C1 segment of cervical spinal cord (tissue), 14 donors: ENCODE measurements at places on chromosomes 16 and 17.

DNA sequence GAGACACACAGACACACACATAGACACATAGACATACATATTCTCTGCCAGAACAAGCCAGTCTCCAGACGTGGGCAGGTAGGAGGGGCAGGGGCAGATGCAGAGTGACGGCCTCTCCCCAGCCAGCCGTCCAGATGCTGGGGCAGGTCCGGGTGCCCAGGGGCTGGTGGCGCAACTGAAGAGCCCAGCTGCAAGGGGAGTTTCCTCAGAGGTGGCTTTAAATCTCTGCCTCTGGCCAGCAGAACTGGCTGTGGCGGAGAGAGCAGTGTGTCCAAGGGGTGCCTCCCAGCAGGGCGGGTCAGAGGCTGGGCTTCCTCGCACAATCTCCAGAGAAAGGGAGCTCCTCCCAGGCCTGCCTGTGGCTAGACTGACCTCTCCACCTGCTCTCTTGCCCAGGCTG, 9.4 kb upstream of the GCGR start:
- DNase-seq: no peak

DNA sequence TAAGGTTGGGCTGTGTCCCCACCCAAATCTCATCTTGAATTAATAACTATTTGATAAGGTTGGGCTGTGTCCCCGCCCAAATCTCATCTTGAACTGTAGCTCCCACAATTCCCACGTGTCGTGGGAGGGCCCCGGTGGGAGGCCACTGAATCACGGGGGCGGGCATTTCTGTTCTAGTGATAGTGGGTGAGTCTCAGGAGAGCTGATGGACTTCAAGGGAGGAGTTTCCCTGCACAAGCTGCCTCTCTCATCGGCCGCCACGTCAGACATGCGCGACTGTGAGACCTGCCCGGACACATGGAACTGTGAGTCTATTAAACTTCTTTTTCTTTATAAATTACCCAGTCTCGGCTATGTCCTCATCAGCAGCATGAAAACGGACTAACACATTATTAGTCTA, 44.9 kb upstream of the METRNL start:
- DNase-seq: no peak

GRCh38 chr17:67232441-67232840, 12.6 kb downstream of the HELZ start:
- DNase-seq: no peak

DNA sequence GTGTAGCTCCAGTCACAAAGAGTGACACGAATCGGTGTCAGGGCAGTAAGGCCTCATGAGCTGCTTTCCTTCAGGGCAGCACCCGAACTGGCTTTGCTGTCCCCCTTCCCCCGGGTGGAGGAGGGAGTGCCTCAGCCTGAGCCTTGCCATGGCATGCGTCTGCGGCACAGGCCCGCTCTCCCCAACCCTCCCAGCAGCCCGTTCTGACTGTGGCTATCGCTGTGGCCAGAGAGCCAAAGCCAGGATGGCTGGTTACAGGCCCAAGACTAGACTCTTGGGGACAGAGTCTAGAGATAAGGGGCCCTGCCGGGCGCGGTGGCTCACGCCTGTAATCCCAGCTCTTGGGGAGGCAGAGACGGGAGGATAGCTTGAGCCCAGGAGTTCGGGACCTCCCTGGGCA, 25.9 kb downstream of the CLUH start:
- no peak for DNase-seq

DNA sequence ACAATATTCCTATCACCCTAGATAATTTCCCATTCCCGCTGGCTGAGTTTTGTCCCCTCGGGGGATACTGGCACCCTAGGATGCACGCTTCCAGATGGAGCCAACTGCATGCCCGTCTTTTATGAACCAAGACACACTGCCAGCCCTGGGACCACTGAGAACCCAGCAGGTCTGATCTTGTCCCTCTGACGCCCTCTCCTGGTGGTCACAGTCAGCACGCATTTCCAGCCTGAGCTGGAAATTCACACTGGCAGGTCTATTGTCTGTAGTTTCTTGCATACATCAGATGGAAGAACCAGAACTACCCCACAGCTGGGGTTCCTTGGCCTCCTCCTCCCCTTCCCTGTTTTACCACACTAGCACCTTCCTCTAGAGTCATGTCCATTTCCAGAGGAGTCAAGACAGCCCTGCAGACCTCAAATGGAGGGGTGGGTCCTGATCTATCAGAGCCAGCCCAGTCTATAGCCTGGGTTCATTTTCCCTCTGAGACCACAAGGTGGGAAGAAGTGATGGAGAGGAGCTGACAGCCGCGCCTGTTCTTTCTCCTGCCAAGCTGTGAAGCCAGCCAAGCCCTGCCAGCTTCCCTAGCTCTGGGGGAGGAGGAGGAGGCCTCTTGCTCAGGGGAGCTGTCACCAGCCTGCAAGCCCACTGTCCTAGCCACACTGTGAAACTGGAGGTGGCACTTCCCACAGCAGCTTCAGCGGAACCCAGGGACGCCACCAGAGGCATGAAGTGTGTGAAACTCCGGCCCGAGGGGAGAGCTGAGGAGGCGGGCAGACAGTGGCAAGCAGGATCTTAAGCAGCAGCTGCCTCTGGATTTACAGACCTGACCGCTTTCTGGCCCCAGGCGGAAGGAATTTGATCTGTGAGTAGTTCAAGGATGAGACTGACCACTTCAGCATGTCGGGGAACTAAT, 29.3 kb downstream of the MXRA7 start:
- DNase-seq: no peak

GRCh38 chr16:26391833-26392232, 674.9 kb upstream of the C16orf82 start:
- no peak for DNase-seq

DNA sequence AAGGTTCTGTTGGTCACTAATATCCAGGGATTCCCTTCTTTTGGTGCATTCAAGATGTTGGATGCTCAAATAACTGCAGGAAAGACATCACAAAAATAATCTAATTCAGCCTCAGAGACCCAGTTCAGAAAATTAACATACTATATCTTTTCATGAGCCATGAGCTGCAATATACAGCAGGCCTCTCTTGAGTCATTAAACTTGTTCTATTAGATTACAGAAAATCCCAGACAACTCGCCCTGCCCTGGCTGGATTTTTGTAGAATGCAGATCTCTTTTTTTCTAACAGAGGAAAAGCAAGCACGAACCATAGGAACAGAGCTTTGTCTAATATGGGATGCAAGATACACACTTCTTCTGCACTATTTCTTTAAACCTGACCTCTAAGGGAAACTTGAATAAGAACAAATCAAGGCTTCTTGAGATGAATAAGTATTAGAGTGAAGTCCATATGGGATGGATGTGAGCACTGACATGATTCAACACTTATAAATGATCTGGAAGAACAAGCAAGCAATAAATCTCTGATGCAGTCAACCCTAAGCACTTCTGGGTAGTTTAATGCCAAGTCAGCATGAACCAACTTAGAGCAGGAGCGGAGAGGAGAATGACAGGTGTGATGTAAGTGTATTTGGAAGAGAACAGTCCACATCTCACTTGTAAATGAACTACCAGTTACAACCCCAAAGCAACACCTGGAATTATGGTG, 70.7 kb upstream of the GNAO1 start:
- DNase-seq: no peak

DNA sequence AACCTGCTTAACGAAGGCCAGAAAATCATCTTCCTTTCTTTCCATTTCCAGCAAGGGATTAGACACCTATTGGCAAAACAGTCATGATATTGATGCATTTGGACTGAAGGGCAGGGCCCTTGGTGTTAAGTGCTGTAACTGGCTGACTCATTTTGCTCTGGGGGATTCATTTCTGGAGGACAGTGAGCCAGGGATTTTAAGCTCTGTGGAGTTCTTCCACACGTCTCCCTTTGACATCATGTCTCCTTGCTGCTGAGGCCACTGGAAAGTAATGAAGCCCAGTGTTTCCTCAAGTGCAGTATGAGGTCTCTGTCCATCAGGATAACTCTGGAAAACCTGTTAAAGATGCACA, 42.2 kb downstream of the DNAH9 start:
- DNase-seq: no peak

- DNase-seq: no peak
Measured at GRCh38 chr16:81307770-81308169, 7.0 kb upstream of the GAN start.

- DNase-seq: no peak
Measured at GRCh38 chr17:60496041-60496440, 30.0 kb downstream of the APPBP2 start.

- no peak for DNase-seq
Measured at GRCh38 chr17:78438271-78438691, 59.8 kb downstream of the PGS1 start.
